ENCODE measurements at places on chromosomes 2 and 18.

GRCh38 chr2:100959225-100959880 lies 42.7 kb upstream of the RPL31 start:
- DNase-seq = no peak

GRCh38 chr2:218711550-218711929 lies 905 bp downstream of the TTLL4 start:
- DNase-seq = no peak

GRCh38 chr2:197878792-197879191 lies 74.4 kb downstream of the PLCL1 start:
- no peak for DNase-seq

DNA sequence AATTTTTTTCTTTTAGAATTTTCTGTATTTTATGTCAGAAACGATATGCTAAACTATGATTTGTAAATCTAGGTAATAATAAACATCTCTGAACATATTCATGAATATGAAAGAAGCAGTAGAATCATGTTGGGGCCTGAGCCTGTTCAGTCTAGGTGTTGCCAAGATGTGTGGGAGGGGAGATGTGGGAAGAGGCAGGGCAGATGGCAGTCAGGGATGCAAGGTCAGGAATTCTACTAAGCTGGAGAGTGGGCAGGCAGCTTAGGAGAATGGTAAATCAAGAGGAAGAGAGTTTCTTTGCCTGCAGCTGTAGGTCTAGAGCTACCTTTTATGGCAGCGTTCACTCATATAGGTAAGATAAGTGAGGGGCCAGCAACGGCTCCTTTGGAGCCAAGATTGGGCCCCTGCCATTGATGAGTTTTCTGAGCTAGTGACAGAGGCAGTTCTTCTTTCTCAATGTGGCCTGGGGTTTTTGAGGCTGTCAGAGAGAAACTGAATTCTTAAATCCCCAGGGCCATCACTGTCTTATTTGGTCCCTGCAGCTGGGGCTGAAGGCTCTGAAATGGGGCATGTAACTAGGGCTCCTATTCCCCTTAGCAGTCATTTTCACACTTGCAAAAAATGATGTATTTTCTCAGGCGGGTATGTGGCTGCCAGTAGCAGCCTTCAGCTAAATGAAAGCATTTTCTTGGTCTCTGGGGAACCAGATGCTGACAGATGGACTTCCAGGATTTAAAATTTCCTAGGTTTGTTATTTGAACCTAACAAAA lies 232.8 kb downstream of the PIK3C3 start:
- DNase-seq = no peak

- DNase-seq = no peak
These were observed 438.5 kb upstream of the TCF4 start for GRCh38 chr18:56026509-56026908.

DNA sequence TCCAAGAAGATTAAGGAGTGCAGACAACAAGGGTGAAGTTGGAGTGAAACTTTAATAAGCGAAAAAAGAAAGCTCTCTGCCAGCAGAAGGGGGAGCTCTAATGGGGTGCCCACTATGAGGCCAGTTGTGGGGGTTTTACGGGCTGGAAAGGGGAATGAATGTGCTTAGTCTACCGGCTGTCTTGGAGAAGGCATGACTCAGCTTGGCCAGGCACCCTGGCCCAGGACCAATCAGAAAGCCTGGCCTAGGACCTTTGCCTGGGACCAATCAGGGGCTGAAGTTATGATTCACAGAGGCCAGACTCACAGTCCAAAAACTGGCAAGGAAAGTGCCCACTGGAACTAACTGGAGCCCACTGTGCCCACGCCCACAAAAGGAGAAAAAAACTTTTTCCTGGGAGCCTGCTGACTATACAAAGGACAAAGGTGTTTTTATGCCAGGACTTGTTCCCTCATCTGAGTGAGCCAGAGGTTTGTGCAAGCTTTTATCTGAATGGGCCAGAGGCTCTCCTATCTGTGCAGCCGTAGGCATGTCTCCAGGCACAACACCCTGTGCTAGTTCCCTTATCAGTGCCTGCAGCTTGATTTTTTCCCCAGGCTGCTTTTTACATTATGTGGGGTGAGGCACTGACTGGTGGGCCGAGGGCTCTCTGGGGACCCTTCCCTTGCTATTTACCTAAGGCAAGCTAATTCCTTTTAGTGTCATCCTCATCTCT lies 18.6 kb downstream of the CMPK2 start:
- DNase-seq = no peak

GRCh38 chr2:197205585-197206215 lies 104.9 kb downstream of the ANKRD44 start:
- DNase-seq = no peak

DNA sequence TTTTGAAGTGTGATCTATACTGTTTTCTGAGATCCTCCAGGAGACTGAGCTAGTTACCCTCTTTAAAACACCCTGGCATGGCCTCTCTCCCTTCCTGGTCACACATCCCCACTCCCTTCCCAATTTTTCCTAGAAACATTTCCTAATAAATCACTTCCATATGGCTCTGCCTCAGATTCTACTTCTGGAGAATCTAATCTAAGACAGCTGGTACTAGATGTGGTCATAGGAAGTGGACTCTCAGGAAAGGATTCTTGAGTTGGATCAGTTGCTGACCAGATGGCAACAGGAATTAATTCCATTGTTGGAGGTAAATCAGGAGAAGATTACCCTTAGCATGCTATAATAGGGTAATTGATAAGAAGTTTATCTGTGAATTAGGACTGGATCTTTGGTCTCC lies 310.5 kb downstream of the SATB2 start:
- DNase-seq = no peak

- no peak for DNase-seq
These were observed 39.5 kb upstream of the IL1RL1 start for GRCh38 chr2:102271844-102272243.

- DNase-seq = no peak
These were observed 1.7 kb upstream of the MGAT5 start for GRCh38 chr2:134252092-134252750.

- DNase-seq = no peak
These were observed 354.1 kb downstream of the DLGAP1 start for GRCh38 chr18:4101009-4101408.

DNA sequence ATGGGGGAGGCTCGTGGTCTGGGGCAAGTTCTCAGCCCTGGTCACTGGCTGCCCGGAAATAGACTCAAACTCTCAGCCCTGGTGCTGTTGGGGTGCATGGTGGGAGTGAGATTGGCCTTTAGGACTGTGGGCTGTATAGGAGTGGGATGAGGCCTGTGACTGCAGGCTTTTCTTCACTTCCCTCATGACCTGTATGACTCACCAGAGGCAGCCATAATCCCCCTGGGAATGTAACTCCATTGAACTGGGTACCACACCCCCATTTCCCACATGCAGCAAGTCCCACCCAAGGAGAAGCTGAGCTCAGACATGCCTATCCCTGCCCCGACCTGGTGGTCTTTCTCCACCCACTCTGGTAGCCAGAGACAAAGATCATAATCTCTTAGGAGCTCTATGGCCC lies 177.7 kb upstream of the OSR1 start:
- no peak for DNase-seq

- no peak for DNase-seq
These were observed 234.3 kb downstream of the LRATD1 start for GRCh38 chr2:14866736-14867352.

GRCh38 chr2:239589833-239590232 lies 189.0 kb upstream of the HDAC4 start:
- DNase-seq = no peak

GRCh38 chr2:230010501-230010900 lies 58.2 kb downstream of the SLC16A14 start:
- no peak for DNase-seq

DNA sequence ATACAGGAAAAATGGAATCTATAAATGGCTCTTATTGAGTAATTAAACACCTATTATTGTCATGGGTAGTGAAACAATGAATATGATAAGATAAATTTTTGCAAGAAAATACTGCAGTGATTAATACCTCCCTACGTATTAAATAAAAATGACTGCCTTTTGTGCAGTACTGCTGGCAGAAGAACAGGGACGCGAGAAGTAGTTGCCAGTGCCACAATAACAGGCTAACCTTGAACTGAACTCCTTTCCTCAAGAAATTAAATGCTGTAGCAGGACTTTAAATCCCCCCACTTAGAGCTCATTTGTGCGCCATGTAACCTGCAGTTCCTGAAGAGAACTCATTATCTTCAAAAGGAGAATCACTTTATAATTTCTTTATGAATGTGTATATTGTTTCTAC lies 24.6 kb downstream of the FIGN start:
- DNase-seq = no peak

DNA sequence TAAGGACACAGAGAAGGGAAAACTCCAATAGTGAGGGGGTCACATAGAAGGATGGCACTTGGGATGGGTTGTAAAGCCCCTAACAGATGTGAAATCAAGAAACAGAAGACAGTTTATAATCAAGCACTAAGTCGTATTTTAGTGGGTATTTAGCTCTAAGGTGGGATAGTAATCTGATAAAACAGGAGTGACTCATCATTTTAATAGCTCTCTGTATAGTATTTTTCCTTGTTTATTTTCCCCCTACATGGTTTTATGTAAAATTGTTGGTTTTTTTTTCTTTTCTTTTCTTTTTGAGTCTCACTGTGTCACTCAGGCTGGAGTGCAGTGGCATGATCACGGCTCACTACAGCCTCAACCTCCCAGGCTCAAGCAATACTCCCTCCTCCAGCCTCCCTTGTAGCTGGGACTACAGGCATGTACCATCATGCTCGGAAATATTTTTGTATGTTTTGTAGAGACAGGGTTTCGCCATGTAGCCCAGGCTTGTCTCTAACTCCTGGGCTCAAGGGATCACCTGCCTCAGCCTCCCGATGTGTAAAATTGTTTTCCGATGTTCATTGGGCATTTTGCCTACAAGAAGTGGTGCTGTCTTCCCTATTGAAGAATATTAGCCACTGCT lies 142.6 kb upstream of the SERPINE2 start:
- DNase-seq = no peak

DNA sequence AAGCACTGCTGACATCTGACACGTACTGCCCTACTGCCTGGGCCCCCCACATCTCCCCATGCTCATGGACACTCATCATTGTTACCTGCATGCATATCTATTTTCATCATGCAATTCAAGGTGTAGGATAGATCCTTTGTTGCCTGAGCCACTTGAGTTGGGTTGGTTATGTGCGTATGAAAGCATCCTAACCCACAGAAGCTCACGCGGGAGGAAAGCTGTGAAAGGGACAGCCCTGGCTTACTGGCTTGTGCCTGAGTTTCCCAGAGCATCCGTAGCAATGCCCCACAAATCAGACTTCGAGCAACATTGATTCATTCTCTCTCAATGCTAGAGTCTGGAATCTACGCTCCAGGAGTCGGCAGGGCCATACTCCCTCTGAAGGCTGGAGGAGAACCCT lies 285.5 kb downstream of the PHLPP1 start:
- no peak for DNase-seq

- DNase-seq = no peak
These were observed 466.7 kb downstream of the TNS1 start for GRCh38 chr2:217535957-217536708.

GRCh38 chr2:43060390-43061016 lies 165.9 kb downstream of the ZFP36L2 start:
- DNase-seq = no peak

DNA sequence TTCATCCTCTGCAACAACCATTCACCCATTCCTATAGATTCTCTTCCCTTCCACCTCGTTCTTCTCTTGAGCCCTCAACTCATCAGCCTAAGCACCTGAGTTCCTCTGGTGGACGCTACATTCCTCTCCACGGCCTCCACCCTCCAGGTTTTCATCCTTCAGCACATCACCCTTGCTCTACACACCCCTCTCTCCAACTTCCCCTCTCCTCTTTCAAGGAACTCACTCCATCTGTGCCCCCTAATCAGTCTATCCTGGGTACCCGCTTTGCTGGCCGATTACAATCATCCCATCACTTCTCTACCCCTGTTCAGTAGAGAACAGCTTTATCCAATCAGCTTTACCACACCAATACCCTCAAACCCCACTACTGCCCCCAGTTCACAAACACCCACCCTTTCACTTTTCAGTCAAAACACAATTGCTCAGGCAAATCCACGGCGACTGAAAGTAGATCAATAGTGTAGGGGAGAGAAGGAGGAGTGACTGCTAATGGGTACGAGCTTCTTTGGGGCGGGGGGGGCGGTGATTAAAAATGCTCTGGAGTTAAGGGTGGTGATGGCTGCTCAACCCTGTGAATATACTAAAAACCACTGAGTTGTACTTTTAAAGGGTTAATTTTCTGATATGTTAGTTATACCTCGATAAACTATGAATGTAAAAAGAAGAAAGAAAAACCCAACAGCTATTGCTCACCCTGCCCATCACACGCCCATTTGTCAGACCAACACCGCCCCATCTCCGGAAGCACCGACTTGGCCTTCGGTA lies 857 bp downstream of the DYM start:
- no peak for DNase-seq

- no peak for DNase-seq
These were observed 81.2 kb downstream of the GBX2 start for GRCh38 chr2:236086971-236087465.

DNA sequence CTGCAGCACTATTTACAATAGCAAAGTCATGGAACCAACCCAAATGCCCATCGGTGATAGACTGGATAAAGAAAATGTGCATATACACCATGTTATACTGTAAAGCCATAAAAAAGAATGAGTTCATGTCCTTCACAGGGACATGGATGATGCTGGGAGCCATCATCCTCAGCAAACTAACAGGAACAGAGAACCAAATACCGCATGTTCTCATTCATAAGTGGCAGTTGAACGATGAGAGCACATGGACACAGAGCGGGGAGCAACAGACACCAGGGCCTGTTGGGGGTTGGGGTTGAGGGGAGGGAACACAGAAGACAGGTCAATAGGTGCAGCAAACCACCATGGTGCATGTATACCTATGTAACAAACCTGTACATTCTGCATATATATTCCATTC lies 33.5 kb downstream of the HNMT start:
- no peak for DNase-seq

- DNase-seq = peak; percentile 73
These were observed 39.0 kb downstream of the TBC1D8 start for GRCh38 chr2:101111917-101112771.

- DNase-seq = no peak
These were observed 23.3 kb downstream of the CHST10 start for GRCh38 chr2:100394111-100394641.

DNA sequence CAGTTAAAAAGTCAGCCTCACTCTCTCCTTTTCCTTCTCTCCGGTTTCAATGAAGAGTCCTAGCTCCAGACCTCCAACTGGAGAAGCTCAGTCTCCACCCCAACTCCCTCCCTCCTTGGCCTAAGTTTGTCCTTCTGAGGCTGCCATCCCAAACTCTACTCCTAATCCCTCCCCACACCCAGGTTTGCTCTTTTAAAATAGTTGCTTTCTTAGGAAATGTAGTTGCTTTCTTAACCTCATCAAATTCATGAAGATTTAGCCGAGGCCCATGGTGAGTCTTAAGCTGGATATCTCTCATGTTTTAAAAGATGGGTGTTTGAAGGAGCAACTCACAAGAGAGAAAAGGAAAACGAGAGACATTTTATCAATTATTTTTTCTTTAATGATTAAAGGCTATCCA lies 937 bp upstream of the LANCL1 start:
- peak; percentile 43 for DNase-seq

GRCh38 chr2:181781078-181781786 lies 100.9 kb upstream of the NEUROD1 start:
- no peak for DNase-seq

GRCh38 chr2:85276571-85277118 lies 51.1 kb downstream of the TGOLN2 start:
- no peak for DNase-seq
